NAMALWA (cell line): ENCODE measurements at places on chromosomes 11 and 22.

- peak; percentile 56 for DNase-seq
Observed at GRCh38 chr22:37661160-37661924, 2.8 kb downstream of the PDXP start.

DNA sequence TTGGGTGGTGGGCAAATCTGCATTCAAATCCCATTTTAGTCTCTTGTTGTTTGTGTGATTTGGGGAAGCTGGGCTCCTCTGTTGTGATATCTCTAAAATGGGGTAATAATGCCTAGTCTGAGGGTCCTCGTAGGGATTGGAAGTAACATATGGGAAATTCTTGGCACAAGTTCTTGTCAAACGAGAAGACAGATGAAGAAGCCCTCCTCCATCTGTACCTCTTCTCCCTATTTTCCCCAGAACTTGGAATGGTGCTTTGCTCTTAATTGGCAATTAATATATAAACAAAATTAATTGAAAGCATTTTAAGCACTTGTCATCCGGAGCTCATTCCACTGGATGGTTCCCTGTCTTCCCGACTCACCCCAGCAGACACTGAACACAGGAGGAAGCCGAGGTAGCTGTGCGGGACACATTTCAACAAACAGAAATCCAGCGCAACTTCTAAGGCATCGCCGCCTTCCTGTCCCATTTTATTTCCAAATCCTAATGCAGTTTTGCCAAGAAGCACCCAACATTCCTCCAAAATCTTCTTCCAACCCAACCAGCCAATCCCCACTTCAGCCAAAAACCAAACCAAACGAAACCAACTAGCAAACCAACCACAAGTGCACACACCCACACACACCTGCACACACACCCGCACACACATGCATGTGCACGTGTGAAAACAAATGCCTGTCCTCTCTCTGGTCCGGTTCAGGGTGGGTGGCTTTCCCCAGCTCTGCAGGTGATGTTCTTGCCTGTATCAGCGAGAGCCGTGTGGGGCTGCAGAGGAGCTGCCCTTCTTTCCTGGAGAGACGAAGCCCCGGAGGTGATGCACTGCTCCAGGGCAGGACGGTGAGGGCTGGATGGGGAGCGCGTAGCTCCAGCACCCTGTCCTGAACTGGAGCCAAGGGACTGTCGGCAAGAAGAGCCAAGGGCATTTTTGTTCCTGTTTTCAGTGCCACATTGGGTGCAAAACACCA lies 100.8 kb upstream of the B3GAT1 start:
- DNase-seq = no peak

- DNase-seq = peak; percentile 83
Observed at GRCh38 chr11:33857933-33858371, 33.9 kb downstream of the LMO2 start.

DNA sequence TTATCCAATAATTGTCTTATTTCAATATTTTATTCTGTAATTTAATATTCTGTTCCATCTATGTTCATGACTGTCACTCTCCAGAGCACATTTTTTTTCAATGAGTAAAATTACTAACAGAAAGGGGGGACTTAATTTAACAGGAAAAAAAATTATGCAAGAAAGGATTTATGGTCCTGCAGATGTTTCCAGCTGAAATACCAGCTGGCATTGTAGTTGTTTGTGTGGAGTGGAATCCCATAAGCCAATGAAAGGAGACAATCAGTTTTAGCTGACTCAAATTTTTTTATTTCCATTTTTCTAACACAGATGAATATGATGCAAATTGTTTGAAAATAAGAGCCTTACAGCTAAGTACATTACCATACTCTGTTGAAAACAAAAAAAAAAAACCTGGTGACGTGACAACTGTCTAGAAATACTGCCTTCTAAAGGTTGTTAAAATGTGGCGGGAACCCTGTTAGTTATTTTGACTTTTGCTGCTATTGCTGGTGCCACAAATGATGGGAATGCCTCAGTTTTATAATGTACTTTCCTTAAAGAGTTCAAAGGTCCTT lies 389.1 kb downstream of the ETS1 start:
- DNase-seq = no peak

DNA sequence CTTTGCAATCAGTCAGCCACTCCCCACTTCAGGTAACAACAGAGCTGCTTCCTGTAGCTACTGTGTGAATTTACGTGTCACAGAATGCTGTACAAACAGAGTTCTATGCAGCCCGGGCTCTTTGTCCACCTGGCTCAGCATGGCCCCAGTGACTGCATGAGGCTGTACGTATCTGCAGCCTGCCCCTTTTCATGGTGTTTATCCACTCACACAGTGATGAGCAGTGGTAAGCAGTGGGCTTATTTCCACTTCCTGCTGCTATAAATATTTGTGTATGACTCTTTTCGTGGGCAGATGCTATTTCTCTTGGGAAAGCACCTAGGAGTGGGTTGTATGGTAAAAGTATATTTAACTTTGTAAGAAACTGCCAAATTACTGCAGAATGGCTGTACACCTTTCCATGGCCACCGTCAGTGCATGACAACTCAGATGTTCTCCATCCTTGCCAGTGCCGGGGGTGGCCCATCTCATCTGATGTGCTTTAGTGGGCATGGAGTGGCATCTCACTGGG lies 43.3 kb downstream of the MYEOV start:
- DNase-seq = no peak

DNA sequence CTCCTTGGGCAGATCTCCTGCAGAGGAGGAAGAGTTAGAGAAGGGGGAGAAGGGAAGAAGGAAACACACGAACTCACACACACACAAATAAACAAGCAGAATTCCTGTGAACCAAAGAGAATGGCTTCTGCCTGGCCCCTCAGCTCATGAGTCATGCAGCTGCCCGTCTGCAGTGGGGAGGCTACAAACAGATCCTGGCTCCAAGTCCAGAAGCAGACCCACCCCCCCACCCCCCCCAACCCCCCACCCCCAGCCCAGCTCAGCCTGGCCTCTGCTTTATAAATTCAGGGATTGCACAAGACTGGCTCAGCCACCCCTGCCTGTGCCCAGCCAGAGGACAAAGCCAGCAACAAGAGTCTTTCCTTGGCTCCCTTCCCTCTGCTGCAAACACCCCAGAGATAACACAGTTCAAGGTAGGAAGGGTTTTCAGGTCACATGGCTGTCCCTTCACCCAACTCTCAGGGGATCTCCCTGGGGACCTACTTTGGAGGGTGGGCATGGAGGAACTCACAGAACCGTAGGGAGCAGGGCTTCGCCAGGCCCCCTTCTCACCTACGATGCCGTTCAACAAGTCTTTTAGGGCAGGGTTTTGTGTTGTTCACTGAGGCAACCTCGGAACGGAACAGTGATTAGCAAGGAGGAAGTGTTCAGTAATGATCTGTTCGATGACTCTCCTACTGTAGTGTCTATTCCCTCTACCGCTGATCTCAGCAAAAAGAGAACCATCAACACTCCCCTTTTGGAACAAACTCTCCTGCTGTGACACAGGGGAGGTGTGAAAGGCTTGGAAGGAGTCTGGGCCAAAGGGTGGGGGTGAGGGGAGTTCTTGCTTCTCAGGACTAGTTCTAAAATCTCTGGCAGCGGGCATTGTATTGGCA lies 35.5 kb downstream of the RPL27A start:
- no peak for DNase-seq

GRCh38 chr22:23906641-23907040 lies 12.5 kb downstream of the MIF start:
- no peak for DNase-seq

GRCh38 chr11:108852701-108853100 lies 187.8 kb downstream of the DDX10 start:
- no peak for DNase-seq

- DNase-seq = no peak
Observed at GRCh38 chr22:30027169-30027568, 53.1 kb upstream of the HORMAD2 start.

DNA sequence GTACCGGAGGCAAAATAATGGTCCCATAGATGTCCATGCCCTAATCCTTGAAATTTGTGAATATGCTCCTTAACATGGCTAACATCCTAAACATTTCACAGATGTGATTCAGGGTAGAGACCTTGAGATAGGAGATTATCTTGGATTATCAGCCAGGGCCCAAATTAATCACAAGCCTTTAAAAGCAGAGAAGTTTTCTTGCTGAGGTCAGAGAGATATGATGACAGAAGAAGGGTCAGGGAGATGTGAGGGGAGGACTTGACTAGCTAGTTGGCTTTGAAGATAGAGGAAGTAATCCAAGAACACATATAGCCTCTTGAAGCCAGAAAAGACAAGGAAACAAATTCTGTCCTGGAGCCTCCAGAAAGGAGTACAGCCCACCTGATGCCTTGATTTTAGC lies 19.1 kb upstream of the FDX1 start:
- DNase-seq = no peak
